ENCODE measurements at places on chromosomes 3 and 15. TPM values are rescaled to one million over a fixed set of nuclear protein-coding genes. Genes with fewer than 3 reads are reported as not detected.

The KBTBD12 gene
- not detected for total RNA-seq

The FETUB gene
- 0.30 TPM for total RNA-seq

The CTXN2 gene
- total RNA-seq, result not detected

The VEPH1 gene
- 11.0 TPM for total RNA-seq

The SLC38A3 gene
- 16.8 TPM for total RNA-seq

The DPPA2 gene
- total RNA-seq, result not detected

The CXCR6 gene
- not detected for total RNA-seq

The TGM4 gene
- not detected for total RNA-seq

The PARP16 gene
- total RNA-seq, result 6.9 TPM

The GORASP1 gene
- total RNA-seq, result 42.2 TPM

The IQCF5 gene
- total RNA-seq, result not detected

The FRMD5 gene
- total RNA-seq, result 17.4 TPM

The PPIB gene
- total RNA-seq, result 458 TPM

The SUCLG2 gene
- total RNA-seq, result 53.5 TPM

The HTD2 gene
- 13.2 TPM for total RNA-seq

The GOLGA6L7 gene
- total RNA-seq, result not detected

The MYZAP gene
- 4.3 TPM for total RNA-seq

The CFAP100 gene
- total RNA-seq, result not detected

The LRRC49 gene
- total RNA-seq, result 2.1 TPM
